ENCODE measurements at places on chromosomes 1 and 21. TPM values are rescaled to one million over a fixed set of nuclear protein-coding genes. Genes with fewer than 3 reads are reported as not detected.

Gene MAN1C1
- 21.1 TPM for total RNA-seq

Gene NTRK1
- total RNA-seq = 14.6 TPM

Gene KIAA0040
- 5.8 TPM for total RNA-seq

Gene NEGR1
- 7.6 TPM for total RNA-seq

Gene TMEM82
- total RNA-seq = not detected

Gene PLEKHM2
- 61.9 TPM for total RNA-seq

Gene ANKRD65
- total RNA-seq = 10.4 TPM

DNA sequence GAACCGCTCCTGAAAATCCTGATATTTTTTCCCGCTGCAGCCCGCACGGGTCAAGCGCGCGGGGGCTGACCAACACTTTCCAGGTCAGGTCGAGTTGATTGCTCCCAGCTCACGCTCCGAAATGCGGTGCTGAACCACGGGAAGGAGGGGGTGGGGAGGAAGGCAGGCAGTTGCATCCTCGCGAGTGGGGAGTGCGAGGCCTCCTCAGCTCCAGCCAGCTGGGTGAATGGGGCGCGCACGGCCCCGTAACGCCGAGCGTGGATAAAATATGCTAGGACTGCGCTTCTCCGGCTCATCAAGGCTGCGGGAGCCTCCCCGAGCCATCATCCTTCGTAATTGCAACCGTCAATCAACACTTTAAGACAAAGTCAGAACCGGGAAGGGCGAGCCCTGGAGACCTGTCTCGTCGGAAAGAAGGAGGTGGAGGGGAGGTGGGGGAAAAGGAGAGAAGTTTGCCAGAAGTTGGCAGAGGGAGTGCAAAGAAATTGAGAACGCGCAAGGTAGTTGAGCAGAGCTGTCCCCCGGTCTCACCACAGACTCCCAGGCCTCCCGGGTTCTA lies 8.0 kb downstream of the NR5A2 start:
- no peak for DNase-seq

DNA sequence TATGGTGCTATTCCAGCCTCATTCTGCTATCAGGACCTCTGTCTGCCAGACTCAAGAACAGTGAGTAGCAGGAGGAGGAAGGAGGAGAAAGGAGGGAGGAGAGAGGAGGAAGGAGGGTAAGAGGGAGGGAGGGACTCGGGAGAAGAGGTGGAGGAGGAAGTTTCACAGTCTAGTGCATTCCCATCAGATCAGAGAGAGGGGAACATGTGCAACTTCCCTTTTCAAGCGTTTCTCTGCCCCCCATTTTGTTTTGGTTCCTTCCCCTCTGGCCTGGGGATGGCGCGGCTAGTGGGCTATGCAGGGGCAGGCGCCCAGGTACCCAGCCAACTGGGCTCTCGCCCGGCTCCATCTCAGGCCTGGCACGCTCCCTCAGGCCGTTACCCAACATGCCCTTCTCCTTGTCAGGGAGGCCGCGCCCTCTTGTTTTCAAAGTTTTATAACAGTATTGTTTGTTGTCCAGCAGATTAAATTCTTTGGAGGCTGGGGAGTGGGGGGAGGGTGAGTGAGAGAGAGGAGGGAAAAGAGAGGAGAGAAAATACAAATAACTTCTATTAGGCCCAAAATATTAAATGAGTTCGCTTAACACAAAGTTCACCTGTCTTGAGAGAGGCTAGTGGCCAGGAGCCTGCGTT lies 56.0 kb downstream of the CD46 start:
- no peak for DNase-seq

GRCh38 chr1:226548256-226549093 lies at the start of gene STUM:
TSS of gene STUM (plus strand) at chr1:226548764. CDS start at chr1:226548905, 141 bp downstream.
- DNase-seq = peak; percentile 26

DNA sequence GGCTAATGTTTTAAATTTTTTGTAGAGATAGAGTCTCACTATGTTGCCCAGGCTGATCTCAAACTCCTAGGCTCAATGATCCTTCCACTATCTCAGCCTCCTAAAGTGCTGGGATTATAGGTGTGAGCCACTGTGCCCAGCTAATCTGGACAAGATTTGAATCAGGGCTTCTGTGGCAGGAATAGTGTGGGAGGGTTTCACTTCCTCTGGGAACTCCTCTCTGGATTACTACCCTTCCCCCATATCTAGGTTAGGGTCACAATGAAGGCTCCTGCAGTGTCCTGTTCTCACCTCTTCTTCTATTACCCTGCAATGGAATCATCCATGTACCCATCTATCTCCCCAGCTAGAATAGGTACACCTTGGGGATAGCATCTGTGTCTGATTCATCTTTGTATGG lies 133.6 kb upstream of the RAB4A start:
- no peak for DNase-seq

- no peak for DNase-seq
Measured at GRCh38 chr1:197890936-197891335, 11.5 kb upstream of the C1orf53 start.

DNA sequence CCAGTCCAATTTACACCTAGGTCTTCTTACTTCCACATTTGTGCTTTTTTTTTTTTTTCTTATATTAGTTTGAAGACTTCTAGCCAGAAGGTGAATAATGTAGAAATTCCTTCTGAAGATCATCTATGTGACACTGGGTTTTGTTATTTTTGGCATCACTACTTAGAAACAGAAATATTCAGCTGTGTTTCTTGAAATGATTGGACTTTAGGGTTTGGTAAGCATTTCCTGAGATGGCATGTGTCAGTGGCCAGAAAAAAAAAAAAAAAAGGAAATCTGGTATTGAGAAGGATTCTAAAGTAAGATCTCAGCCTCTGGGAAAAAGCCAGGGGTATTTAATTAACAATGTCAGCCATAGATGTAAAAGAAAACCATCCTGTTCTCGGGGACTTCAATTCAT lies 43.4 kb upstream of the LRRC8C start:
- no peak for DNase-seq

DNA sequence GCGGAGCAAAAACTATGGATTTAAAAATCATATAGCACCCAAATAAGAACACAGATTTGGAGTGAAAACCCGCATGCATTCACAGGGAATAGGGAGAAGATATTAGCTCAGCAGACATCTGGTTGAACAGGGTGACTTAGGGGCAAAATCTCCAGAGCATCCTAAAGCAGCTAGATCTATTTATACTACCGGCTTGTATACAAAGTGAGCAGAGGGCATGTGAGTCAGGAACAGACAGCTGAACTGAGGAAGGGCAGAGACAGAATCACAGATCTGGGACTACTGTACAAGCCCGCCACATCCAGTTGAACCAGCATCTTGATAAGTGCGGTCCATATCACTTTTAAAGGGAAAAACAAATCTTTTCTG lies 35.2 kb upstream of the EXOSC10 start:
- no peak for DNase-seq

GRCh38 chr1:145827966-145828365 lies 4.0 kb downstream of the POLR3C start:
- DNase-seq = no peak

DNA sequence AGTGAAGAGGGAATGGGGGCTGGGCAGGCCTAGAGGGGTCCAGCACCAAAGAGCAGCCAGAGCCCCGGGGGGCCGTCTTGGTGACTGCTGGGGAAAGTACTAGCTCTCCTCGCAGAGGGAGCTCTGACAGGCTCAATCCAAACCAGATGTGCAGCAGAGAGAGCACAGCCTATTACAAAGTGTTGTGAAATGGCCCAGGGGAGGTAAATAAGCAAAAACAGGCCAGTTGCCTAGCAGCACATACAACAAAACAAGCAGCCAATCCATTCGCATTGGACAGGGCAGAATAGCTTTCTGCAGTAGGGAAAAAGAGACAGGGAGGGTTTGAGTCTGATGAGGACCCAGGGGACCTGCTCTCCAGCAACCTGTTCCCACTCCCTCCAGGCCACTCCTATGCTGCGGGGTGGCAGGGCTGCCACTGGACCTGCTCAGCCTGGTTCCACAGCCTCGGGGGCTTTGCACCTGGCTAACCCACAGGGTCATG lies 239.6 kb upstream of the FGGY start:
- DNase-seq = peak; percentile 76

GRCh38 chr1:62989497-62989896 lies 205.6 kb downstream of the ATG4C start:
- DNase-seq = no peak

DNA sequence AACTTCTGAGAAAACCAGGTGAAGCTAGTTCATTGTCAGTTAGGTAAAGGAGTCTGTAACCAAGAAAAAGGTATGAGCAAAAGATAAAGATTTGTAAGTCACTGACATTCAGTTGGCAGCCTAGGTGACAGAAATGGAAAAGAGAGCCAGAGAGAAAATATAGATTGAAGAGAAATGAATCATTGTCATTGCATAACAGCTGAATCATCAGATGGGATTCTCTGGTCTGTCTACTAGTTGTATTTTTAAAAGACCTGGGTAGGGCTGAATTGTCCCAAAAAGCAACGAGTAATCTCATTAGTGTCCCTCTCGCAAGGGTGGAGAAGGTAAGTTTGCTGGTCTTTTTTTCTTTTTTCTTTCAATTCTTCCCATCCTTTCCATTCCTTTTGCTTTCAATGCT lies 36.6 kb downstream of the PTGS2 start:
- DNase-seq = no peak

GRCh38 chr1:26697978-26698849 lies 2.4 kb downstream of the ARID1A start:
- peak; percentile 85 for DNase-seq

- DNase-seq = no peak
Measured at GRCh38 chr1:54838565-54839180, 37.5 kb upstream of the TTC22 start.

DNA sequence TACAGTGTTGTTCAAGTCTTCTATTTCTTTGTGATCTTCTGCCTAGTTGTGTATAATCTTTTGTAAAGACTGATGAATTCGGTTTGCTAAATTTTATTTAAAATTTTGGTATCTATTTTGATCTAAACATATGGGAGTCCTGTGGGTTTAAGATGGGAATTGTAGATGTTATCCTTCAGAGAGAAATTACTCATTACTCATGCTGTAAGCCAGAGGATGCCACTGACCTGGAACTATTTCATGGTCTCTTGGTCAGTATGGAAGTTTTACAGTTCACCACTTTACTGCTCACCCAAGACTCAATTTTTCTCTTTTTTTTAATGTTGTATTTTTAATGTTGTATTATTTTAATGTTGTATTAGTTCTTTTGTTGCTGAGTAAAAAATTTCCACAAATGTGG lies 138.6 kb upstream of the B3GALT2 start:
- DNase-seq = no peak

GRCh38 chr1:23592209-23592892 lies 33.0 kb upstream of the ID3 start:
- no peak for DNase-seq

Measured in testis (tissue), 5 donors.